CD4-positive, alpha-beta T cell treated with Interleukin-2 at 100 ng/mL for 4 hours (primary cell): ENCODE measurements at places on chromosomes 2 and 18.

- DNase-seq, result no peak
Measured at GRCh38 chr18:76389716-76390115, 105.3 kb downstream of the ZNF516 start.

DNA sequence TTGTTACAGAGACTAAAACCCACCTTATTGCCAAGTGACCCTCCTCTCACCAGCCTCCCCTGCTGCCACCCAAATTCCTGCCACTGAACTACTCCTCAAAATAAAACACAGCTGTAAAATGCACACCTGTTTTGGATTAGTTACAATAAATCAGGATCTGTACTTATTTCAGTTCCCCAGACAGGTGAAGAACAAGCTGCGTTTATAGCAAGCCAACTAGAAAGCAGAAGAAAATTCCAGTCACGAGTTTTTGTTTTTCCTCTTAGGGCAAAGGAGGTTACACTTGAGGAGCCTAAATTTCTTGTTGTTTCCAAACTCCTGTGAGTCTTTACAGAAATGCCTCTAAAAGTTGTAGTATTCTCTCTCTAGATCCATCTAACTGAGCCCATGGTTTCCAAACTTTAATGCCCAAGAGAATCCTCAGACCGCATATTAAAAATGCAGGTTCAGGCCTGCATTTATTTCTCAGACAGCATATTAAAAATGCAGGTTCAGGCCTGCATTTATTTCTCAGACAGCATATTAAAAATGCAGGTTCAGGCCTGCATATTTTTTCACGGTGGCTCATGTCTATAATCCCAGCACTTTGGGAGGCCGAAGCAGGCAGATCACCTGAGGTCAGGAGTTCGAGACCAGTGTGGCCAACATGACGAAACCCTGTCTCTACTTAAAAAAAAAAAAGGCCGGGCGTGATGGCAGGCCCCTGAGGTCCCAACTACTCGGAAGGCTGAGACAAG, 62.2 kb downstream of the ALPK2 start:
- no peak for DNase-seq

GRCh38 chr2:110905217-110905616, 172.8 kb downstream of the ACOXL start:
- DNase-seq, result no peak

- no peak for DNase-seq
Measured at GRCh38 chr2:54114936-54115283, 505 bp upstream of the ACYP2 start.

- DNase-seq, result no peak
Measured at GRCh38 chr2:182792441-182792840, 74.0 kb downstream of the FRZB start.
